NCI-H1436 (cell line): ENCODE measurements at places on chromosomes 4 and X.

DNA sequence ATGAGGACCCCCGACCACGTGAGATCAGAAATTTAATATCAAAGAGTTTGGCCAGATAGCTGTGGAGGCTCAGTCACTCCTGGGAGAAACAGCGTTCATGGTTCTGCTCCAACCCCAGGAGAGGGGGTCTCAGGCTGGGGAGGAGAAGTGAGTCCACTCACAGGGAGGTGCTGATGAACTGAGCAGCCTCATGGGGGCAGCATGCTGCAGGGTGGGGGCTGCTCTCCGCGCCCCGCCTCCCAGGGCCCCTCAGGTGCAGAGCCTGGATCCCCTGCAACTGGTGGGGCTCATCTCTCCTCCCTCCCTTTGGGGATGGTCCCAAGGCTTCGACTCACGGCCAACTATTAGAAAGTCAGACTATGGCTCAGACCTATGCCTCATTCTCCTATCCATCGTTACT is 26.6 kb upstream of the C4orf50 start:
- no peak for DNase-seq

- DNase-seq: no peak
Measured at GRCh38 chrX:100659431-100660137, 15.6 kb downstream of the SRPX2 start.

- DNase-seq: no peak
Measured at GRCh38 chrX:82081027-82081426, 879.1 kb downstream of the SH3BGRL start.

- no peak for DNase-seq
Measured at GRCh38 chr4:8592366-8593263, at the start of gene CPZ. CPZ (plus strand) TSS chr4:8592765; CDS start chr4:8592834, 69 bp downstream.

GRCh38 chr4:78667764-78668163 is 108.4 kb upstream of the BMP2K start:
- no peak for DNase-seq

DNA sequence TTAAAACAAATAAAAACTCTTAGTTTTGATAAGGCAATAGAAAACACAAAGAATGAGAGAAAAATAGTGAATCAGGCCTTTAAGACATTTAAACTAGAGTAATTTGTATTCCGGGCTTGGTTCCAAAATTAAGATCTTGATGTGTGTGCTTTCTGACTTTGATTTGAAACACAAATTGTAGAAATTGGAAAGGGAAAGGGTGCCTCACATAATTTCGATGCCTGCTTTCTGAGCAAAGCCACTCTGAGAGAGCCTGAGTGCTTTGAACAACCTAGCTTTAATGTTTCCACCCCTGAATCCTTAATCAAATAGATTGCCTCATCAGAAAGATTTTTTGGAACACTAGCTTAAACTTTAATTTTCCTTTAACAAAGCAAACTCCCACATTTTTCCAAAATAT is 666.8 kb downstream of the PCDH18 start:
- DNase-seq: no peak

DNA sequence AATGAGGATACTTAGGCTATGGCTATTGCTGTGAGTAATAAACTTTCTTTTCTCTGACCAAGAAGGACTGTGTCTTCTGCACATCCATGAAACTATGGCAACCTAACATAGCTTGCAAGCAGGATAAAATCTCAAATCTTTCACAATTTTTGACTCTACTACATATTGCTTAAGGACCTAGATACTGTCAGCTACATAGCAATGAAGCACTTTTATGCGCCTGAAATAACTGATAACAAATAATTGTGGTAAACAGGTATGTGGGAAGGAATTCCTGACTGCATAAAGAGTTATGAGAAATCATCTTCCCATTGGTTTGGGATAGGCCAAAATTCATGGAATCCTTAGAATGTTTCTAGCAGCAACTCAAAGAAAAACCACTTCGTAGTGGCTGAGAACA is 41.2 kb upstream of the PDGFC start:
- DNase-seq: no peak

GRCh38 chr4:88900432-88900831 is 156.6 kb downstream of the FAM13A start:
- no peak for DNase-seq

GRCh38 chrX:39928704-39929378 is 168.9 kb downstream of the BCOR start:
- no peak for DNase-seq

DNA sequence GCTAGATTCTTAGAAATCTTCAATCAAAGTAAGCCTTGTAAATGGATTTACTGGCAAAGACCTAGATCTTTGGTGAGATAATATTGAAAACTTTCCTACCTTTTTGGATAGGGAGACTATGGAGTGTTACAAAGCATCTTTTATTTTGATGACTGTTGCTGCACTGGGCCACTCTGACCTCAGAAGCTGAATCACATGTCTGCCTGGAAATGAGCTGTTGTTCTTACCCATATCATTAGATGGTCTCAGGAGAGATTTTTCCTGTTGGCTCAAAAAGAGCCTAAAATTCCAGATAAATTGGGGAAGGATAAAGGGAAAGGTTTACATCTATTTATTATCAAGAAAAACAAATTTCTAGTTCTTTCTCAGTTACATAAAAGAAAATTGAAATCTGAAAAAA is 127.5 kb upstream of the BMP3 start:
- no peak for DNase-seq

DNA sequence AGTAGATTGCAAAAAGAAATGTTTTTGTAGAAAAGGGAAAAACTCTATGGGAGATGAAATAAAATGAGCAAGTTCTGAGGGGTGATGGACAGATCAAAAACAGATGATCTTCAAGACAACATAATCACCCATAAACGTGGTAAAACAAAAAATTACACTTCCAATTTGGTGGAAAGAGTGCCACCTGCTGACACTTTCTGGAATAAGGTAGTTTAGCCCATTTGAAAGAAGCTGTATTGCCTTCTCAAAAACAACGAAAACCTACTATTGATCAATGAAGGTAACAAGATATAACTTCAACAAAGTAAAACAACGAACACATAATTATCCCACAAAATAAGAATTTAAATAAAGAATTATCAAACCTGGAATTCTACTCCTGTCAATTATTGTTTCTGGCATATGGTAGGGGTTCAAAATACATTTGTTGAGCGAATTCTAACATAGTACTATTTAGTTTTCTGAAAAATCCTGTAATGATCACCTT is 2.5 kb downstream of the COQ2 start:
- peak; percentile 39 for DNase-seq

DNA sequence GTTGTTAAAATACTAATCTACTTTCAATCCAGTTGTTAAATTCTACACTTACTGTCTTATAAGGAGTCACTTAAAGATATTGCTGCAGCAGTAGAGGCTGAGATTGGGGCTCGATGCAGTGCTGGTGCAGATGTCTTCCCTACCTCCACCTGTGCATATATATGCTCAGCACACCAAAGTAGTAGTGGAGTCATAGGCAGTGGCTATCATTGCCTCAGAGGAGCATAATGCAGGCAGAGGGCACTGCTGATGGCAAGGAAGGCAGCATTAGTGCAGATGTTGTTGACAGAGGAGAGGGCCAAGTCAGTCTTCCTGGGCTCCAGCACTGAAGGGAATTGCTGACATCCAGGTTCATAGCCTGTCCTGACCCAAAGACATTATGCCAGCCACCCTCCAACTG is 35.1 kb downstream of the INPP4B start:
- DNase-seq: no peak

- peak; percentile 81 for DNase-seq
Measured at GRCh38 chr4:80335554-80336358, at the start of gene CFAP299. CFAP299 (plus strand) TSS chr4:80335730.

- DNase-seq: no peak
Measured at GRCh38 chr4:159828687-159829086, 725.8 kb downstream of the RAPGEF2 start.

DNA sequence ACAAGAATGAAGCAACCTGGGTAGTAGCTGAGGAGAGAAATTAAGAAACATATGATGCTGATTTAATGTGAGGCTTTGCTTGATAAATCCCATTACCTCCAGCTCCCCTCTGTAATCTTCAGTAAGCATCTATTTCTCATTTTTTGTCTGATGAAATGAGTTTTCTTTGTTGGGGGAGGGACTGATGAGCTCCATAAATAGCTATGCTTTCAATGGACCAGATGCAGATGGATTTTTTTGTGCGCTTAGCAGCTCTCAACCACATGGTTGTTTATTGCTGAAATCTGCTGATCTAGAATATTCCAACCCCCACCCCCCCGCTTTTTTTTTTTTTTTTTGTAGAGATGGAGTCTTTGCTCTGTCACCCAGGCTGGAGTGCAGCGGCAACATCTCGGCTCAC is 1082.0 kb downstream of the RAPGEF2 start:
- DNase-seq: no peak

DNA sequence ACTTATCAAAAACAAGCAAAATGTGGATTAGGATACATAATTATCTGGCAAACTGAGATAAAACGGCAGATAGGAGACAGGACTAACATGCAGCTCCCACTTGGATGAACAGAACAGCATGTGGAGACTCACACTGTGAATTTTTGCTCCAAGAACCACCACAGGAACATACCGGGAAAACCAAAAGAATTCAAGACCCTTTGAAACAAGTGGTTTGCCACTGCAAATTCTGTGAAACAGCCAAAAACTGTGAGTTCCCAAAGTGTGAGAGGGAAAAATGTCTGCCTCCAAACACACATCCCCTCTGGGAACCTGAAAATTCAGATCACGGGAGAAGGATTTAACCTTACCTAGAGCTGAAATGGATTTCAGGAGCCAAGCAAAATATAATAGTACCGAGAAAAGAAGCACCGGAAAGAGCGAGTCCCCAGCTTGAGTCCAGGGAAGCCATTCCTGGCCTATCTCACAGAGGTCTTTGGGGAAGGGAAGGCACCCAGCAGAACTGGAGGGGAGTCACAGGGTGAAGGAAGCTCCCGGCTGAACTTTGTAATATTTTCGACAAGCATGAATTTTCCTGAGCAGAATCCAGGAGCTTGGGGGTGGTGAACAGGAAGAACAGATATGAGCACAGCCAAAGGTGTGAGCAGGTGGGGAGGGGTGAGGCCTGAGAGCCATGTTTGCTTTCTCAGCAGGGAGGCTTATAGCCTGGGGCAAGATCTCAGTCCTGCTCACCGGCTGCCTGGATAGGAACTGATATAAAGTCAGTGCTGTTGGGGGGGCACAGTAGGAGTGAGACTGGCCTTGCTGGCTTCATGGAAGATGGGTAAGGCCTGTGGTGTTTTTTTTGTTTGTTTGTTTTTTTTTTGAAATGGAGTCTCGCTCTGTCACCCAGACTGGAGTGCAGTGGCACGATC is 23.9 kb downstream of the MANBA start:
- no peak for DNase-seq

DNA sequence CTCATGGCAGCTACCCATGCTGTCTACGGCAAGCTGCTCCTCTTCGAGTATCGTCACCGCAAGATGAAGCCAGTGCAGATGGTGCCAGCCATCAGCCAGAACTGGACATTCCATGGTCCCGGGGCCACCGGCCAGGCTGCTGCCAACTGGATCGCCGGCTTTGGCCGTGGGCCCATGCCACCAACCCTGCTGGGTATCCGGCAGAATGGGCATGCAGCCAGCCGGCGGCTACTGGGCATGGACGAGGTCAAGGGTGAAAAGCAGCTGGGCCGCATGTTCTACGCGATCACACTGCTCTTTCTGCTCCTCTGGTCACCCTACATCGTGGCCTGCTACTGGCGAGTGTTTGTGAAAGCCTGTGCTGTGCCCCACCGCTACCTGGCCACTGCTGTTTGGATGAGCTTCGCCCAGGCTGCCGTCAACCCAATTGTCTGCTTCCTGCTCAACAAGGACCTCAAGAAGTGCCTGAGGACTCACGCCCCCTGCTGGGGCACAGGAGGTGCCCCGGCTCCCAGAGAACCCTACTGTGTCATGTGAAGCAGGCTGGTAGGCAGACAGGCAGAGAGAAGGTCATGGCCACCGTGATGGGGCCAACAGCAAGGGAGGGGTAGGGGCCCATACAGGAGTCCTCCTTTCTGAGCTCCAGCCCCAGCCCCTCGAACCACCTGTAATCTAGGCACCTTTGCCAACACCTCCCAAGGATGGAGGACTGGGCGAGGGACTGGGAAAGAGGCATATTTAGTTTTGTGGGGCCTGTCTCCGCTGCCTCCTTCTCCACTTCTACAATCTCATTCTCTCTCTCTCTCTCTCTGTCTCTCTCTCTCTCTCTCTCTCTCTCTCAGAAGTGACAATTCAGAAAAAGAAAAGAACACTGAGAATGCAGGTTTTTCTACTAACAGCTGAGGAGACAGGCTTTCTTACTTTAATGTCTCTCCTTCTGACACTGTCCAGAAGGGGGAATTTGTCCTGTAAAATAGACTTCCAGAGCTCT is 4.7 kb upstream of the TSPYL2 start:
- no peak for DNase-seq

DNA sequence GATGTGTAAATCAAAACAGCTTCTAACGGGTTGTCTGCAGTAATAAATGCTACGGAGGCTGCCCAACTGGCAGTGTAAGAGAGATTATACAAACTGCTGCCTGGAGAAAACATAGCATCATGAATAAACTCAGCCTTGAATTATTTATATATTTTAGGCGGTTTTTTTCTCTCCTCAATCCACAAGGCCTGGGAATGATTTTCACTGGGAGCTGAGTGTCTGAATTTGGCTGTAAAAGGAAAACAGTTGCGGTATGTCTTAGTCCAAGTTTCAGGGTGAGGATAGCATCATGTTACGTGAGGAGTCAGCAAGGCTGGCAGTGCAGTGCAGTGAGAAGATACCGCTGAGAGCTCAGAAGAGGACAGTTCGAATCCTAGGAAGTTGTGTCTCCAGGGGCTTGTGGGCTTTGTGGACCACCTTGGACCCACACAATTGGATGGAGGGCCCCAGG is 291.5 kb upstream of the BOD1L1 start:
- no peak for DNase-seq

DNA sequence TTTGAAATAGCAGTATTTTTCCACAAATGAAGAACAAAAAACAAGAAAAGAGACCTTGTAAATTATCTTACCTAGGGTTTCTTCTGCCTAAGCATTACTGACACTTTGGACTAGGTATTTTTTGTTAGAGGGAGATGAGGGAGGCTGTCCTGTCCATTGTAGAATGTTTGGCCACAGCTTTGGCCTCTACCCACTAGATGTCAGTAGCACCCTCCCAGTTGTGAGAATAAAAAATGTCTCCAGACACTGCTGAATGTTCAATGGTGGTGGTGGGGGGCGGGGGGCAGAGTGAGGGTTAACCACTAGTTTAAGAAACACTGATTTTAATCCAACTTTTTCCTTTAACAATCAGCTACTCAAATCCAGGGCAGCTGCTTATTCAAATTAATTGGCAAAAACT is 25.8 kb downstream of the OTUD4 start:
- DNase-seq: no peak

- DNase-seq: peak; percentile 55
Measured at GRCh38 chrX:46573331-46573891, at the start of gene CHST7. CHST7 (plus strand) TSS chrX:46573765; CDS start chrX:46573932, 167 bp downstream.

DNA sequence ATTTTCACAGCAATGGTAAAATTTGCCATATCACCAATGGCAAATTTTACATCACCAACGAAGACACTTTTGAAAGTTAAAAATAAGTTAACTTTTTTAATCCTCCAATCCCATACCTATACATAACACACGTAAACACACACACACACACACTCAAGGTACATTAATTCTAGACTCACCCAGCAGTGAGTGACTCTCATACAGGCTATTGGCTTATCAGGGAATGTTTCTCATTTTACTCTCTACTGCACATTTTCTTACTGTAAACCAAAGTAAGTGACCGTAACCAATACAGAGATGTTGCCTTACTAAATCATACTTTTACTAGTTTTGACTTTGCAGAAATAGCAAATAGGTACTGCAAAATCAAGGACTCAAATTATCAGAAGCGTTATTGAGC is 2.3 kb downstream of the VEGFC start:
- DNase-seq: no peak
